ENCODE measurements at places on chromosomes 2 and 18.

- no peak for DNase-seq
These were observed 130.1 kb downstream of the SMAD7 start for GRCh38 chr18:48820483-48821250.

- DNase-seq = no peak
These were observed 244.1 kb downstream of the GPD2 start for GRCh38 chr2:156680266-156680665.

- DNase-seq = no peak
These were observed 23.0 kb downstream of the FAM110C start for GRCh38 chr2:23283-23682.

DNA sequence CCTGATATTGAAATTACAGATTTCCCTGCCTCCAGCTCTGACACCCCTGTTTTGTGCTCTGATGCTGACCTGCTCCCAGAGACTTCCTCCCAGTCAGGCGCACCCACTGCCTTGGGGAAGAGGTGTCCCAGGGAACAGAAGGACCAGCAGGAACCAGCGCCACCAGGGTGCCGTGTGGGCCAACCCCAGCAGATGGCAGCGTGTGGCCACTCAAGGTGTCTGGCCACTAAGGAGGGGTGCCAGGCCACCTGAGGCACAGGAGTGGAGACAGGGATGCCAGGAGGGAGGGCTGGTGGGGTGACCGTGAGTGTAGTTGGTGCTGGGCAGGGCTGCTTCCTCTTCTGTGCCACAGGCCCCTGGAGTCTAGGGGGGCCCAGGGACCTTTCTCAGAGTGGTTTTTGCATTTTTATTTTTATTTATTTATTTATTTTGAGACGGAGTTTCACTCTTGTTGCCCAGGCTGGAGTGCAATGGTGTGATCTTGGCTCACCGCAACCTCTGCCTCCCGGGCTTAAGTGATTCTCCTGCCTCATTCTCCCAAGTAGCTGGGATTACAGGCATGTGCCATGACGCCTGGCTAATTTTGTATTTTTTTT lies 56.0 kb downstream of the TEX44 start:
- DNase-seq = no peak
